Hair follicle dermal papilla cell (primary cell): ENCODE measurements at places on chromosomes 13 and 19. TPM values are rescaled to one million over a fixed set of nuclear protein-coding genes. Genes with fewer than 3 reads are reported as not detected.

The SYNE4 gene
- total RNA-seq: not detected in 2 replicates

The PTGIR gene
- 6.7 and 11.8 TPM in 2 replicates for total RNA-seq

The NANOS3 gene
- 0.49 TPM in 1 of 2 replicates, not detected in the other for total RNA-seq

The ZNF536 gene
- total RNA-seq: 1.1 and 2.6 TPM in 2 replicates

The RUVBL2 gene
- total RNA-seq: 110 and 121 TPM in 2 replicates

The STOML3 gene
- total RNA-seq: not detected in 2 replicates

The SMIM24 gene
- not detected in 2 replicates for total RNA-seq

The OVOL3 gene
- total RNA-seq: not detected in 2 replicates
